Mesothelial cell of epicardium (in vitro differentiated cells): ENCODE measurements at places on chromosomes 7 and 10.

DNA sequence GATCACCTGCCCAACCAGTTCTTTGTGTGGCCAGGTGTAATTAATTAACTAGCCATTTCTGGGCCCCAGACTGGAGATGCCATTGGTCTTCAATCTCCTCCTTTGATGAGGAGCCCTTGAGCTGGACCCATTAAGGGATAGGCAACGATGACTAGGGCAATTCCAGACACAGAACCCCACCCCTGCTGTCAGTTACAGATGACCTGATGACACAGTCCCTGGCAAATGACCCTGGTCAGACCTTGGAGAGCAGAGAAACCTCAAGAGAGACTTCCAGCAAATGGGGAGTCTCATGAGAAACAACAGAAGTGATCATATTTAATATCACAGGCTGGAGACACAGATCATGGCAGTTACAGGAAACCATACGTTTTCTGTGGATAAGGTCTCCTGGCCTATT, 101.8 kb upstream of the TCF7L2 start:
- no peak for DNase-seq

GRCh38 chr10:60276232-60276631, 113.4 kb downstream of the ANK3 start:
- DNase-seq: no peak

DNA sequence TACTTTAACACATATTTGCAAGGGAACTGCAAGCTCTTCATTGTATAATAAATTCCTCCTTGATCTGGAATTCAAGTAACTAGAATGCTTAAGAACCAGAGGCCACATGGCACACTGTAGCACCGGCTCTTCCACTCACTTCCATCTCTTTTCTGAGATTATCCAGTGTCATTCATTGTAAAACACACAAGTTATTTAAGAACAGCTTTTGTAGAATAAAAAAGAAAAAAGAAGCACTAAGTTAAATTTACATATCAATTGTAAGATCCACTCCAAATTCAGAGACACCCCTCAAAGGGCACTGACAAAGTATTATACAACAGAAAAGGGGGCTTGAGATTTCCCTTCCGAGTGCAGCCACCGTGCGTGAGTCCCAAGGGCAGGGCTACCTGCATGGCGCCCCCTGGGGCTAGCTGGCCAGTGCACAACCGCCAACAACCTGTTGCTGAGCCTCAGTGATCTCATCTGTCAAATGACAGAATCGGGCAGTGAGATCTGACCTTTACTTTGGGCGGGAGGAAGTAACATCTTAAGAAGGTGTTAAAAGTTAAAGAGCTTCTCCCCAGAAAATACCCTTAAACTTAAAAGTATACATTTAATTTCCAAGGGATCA, 12.5 kb downstream of the GLI3 start:
- no peak for DNase-seq

DNA sequence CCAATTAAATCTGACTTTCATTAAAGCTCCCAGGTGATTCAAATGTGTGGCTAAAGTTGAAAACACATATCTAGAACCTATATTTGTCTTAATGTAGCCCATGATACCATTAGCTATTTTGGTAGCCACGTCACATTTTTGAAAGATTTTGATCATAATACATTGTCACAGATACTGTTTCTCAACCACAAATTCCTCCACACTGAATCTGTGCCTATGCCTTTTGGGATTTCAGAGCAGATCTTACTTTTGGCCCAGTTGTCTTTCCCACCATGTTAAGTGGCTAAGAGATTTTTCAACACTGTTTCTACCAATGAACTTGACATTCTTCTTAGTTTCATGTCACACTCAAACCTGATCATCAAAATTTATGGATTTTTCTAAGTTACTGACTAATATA, 47.4 kb downstream of the CH25H start:
- no peak for DNase-seq

DNA sequence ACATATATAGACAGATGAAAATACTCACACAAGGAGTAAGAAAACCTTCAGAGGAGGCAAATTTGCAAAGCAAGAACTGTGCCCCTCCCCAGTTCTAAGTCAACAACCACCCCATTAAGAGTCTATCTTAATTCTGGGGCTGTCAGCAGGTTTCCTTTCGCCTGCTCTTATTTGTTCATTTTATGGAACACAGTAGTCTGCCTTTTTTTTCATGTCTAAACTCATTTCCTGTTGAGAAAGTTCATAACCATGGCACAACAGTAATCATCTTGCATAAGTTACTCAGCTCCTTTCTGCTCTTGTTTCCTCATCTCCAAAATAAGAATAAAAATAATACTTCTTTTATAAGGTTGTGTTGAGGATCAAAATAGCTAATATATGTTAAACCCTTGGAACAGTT, 25.8 kb upstream of the AMPH start:
- DNase-seq: no peak

GRCh38 chr10:98694883-98695282, 248.1 kb upstream of the HPS1 start:
- no peak for DNase-seq

GRCh38 chr10:118171861-118172260, 125.1 kb upstream of the RAB11FIP2 start:
- DNase-seq: no peak

- DNase-seq: no peak
These were observed 22.3 kb upstream of the SEC61G start for GRCh38 chr7:54781134-54781920.

DNA sequence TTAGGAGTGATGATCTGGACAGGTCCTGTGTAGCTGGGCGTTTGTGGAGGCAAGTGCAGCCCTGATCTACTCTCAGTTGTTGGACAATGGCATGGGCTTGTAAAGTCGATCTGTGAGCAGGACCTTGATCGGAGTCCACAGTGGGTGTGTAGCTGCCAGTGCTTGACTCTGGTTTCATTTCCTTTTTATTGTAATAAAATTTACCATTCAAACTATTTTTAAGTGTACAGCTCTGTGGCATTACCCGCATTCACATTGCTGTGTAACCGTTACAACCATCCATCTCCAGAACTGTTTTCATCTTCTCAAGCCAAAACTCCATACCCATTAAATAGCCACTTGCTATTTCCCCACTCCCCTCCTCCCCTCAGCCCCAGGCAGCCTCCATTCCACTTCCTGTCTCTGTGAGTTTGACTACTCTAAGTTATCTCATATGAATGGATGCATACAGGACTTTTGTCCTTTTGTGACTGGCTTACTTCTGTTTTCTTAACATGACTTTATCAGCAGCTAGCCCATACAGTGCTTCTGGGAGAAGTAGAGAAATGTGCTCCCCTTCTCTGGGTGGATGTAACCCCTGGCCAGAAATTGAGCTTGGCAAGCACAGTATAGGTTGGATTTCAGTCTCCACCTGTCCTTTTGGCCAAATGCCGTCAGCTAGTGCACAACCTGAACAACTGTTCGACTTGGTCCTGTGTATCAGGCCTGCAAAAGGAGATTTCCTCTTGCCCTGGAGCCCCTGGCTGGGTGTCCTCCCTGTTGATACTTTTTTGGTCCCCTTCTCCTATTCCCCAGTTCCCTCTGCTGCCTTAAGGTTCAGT, 180.0 kb downstream of the LRMDA start:
- no peak for DNase-seq

DNA sequence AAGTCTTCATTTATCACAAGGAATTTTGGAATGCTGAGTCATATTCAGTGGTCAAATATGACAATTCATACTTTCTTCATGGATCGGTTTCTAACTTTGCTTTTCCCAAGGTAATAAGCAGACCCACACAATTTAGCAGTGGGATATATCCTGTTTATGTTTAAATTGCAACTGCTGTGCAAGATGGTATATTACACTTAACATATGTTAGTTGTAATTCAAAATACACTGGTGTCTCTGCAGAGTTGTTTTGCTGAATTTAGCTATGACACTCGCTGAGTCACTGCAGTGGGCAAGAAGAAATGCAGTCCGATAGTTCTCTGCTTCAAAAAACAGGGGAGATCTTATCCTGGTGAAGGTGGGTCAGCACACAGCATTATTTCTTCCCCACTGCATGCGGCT, 194.8 kb upstream of the PTN start:
- DNase-seq: no peak

DNA sequence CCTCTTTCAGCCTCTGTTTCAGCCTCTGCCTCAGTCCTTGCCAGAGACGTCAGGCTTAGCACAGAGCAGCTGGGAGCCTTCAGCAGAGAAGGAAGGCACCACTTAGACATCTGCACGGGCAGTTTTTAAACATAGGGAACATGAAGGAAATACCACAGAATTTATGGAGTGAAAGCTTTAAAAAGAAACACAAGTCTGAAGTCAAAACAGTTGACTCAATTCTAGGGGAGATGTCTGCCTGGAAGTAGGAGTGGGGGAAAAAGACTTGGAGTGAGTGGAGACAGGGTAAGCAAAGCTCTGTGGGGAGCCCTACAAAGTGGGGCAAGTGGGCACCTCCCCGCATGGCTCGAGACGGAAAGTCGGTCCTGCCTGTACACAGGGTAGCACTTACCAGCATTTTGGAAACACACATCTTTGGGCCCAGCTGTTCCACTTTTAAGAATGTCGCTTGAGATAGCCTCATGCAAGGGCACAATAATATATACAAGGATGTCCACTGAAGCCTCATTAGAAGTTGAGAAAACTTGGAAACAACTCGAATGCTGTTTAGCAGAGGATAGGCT, 5.0 kb upstream of the TBXAS1 start:
- no peak for DNase-seq

DNA sequence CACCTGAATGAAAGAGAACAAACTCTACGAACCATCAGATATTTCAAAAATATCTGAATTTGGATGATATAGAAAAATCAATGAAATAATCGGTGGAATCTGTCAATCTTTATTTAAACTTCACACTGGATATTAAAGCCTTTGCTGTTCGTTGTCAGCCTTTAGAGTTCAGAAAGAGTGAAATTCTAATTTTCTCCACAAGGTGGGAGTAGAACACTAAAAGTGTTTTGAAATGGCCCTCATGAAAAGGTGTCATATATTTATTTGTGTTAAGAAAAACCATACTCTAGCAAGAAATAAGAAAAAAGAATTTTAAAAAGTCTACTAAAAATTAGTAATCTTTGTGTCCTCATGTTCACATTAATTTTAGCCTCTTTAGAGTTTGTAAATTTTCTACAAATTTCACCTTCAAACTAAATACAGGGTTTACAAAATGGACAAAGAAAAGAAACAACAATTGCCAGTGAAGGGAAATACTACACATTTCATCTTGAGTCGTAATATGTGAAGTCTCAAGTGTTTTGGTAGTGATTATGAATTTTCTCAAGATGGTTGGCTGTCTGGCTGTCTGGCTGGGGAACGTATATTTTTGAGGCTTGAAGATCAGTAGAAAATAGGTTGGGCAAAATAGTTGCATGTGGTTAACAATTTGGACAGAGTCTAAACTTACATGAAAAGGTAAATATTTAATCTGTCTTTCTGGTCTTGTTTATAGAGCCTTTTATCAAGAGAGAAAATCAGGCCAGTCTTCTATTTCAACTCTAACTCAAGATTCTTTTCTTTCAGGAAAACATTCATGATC, 43.7 kb downstream of the DNAJB9 start:
- no peak for DNase-seq

DNA sequence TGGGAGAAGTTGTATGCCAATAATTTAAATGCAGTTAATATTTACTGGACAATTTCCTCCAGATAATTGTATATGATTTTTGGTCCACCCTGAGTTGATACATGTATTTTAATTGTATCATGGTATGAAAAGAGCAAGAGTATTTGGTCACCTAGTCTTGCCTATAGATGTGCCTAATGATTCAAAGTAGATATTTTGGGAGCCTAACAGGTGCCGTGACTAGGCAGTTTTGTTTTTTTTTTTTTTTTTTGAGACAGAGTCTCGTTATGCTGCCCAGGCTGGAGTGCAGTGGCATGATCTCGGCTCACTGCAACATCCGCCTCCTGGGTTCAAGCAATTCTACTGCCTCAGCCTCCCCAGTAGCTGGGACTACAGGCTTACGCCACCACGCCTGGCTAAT, 59.3 kb upstream of the ATRNL1 start:
- DNase-seq: no peak

DNA sequence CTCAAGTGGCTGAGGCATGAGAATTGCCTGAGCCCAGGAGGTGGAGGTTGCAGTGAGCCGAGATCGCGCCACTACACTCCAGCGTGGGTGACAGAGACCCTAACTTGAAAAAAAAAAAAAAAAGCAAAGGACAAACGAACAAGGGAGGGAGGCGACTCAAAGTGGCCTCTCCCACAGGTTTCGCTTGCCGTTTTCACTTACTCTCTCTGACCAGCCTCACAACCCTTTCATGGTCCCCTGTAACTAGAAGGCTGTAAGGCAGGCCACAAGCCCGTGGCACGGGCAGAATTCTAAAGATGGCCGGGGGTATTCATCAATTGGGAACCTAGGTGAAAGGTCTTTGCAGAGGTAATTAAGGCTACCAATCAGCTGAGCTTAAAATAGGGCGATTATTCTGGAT, 25.5 kb downstream of the GNA12 start:
- DNase-seq: no peak

DNA sequence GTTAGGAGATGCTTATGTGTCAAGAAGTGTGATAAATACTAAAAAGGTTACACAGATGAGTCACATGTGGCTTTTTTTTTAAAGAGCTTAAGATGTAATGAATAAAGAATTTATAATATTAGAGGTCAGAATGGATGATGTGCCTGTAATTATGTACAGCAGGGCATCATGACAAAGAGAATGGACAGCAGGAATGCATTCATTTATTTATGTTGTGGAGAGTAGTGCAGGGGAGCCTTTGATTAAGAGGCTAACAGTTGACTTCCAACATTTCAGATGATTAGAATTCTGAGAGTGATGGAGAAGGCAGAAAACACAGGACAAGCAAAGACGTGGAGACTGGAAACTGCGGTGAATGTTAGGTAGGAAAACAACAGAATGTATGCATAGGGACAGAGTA, 691.4 kb upstream of the POM121L12 start:
- DNase-seq: no peak

- DNase-seq: no peak
These were observed 115.7 kb downstream of the CCDC71L start for GRCh38 chr7:106545275-106545674.
